ENCODE measurements at places on chromosomes 11 and 22.

GRCh38 chr11:130693543-130693942 lies 222.7 kb downstream of the SNX19 start:
- DNase-seq: no peak

GRCh38 chr11:8047382-8047781 lies 33.6 kb upstream of the TUB start:
- DNase-seq: no peak

- no peak for DNase-seq
Observed at GRCh38 chr11:78195917-78196560, 7.3 kb downstream of the USP35 start.

DNA sequence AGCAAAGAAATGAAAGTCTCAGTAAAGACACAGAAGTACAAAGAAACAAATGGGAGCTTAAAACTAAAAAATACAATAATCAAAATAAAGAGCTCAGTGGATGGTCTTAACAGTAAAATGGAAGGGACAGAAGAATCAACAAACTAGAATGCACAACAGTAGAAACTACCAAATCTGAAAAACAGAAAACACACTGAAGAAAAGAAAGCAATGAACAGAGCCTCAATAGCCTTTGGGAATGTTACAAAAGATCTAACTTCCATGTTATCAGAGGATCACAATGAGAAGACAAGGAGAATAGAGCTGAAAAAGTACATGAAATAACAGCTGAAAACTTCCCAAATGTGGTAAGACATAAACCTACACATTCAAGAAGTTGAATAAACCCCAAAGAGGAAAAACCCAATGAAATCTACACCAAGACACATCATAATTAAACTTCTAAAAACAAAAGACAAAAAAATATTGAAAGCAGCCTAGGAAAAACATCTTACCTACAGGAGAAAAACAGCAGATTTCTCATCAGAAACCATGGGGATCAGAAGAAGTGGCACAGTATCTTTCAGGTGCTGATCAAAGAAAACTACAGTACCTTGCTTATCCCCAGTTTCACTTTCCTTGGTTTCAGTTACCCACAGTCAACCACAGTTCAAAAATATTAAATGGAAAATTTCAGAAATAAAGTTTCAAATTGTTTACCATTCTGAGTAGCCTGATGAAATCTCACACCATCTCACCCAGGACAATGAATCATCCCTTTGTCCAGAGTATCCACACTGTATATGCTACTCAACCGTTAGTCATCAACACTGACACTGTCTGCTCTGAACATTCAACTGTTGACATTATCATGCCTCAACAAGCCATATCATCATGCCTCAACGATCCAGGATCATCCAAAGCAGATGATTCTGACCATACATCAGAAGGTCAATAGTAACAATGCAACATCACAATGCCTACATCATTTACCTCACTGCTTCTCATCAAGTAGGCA lies 22.2 kb downstream of the RRAS2 start:
- DNase-seq: no peak

- no peak for DNase-seq
Observed at GRCh38 chr11:73185680-73186293, 32.3 kb upstream of the P2RY2 start.

- no peak for DNase-seq
Observed at GRCh38 chr11:94883878-94884277, 89.5 kb downstream of the CWC15 start.
